ENCODE measurements at places on chromosomes 16 and 17. TPM values are rescaled to one million over a fixed set of nuclear protein-coding genes. Genes with fewer than 3 reads are reported as not detected.

Gene GPR142
- not detected for total RNA-seq

Gene SLC12A3
- total RNA-seq: not detected

Gene SLC5A10
- not detected for total RNA-seq

Gene RMI2
- total RNA-seq: 6.7 TPM

Gene TBC1D3E
- total RNA-seq: not detected

Gene NTN1
- 1.0 TPM for total RNA-seq

Gene KRTAP2-1
- not detected for total RNA-seq

Gene KRTAP9-8
- not detected for total RNA-seq

Gene SULT1A4
- total RNA-seq: 17.7 TPM

Gene GINS2
- total RNA-seq: 3.4 TPM

Gene NKD1
- under 0.01 TPM for total RNA-seq

Gene ZNF205
- total RNA-seq: 14.9 TPM

Gene KRT26
- total RNA-seq: not detected

GRCh38 chr17:35117984-35118383, 1.7 kb downstream of the RAD51D start:
- peak; percentile 10 for DNase-seq

- peak; percentile 36 for DNase-seq
Measured at GRCh38 chr17:74354123-74354522, 7.5 kb downstream of the BTBD17 start.

DNA sequence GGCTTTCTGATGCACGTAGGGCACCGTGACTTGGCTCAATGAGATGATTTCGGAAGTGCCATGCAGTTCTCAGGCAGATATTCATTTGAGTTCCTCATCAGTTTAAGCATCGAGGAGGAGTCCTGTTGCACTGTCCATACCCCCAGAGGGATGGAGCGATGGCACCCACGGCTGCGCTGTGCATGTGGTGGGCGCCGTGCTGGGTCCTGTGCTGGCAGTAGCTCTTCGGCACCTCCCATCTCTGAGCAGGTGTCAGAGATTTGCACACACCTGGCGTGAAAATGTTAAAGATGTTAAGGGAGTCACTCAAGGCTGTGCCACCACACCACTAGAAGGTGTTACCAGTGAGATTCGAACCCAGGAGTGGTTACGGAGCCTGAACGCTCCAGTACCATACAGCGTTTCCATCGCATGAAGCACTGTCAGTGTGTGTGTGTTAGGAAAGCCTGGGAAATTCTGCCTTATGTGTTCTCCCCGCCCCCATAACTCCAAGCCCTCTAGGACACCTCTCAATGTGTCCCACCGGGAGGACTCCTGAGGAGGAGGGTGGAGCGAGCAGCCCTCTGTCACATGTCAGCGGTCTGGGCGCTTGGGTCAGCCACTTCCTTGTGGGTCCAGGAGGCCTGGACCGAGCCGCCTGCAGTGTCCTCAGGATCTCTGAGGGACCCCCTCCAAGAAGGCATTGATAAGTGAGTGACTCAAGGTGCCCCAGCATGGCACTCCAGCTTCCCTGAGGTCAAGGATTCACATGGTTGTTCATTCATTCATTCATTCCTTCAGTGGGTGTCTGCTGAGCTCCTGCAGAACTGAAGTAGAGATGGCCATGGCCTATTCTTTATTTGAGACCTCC, 3.8 kb downstream of the MRC2 start:
- no peak for DNase-seq

DNA sequence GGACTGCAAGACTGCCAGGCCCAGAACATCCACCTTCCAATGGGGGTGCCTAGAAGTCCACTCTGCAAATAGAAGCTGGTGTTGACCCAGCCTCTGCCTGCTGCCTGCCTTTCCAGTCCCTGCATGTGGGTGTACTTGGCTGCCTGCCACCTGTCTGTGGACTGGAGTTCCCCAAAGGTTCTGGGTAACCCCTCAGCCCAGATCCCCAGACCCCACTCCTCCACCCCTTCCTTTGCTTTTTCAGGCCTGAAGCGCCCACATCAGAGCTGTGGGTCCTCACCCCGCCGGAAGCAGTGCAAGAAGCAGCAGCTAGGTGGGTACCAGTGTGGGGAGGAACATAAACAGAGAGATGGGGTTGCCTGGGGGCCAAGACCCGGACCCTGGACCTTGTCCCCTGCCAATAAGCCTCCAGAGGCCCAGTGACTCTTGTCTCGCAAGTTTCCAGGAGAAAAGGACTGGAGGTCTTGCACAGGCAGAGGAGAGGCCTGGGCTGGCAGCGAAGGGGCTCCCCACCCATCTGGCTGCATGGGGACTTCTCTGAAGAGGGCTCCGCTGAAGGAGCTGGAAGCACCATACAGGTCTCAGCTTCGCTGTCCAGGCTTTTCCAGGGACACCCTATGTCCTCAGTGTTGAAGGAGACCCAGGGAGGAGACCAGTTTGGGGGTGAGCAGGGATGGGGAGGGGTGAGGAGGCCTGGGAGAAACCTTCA, 34.3 kb downstream of the NLRC5 start:
- DNase-seq: no peak

GRCh38 chr17:83091257-83092141, 12.1 kb downstream of the METRNL start:
- no peak for DNase-seq

GRCh38 chr17:37605813-37606505, 3.3 kb downstream of the SYNRG start:
- DNase-seq: peak; percentile 45

- DNase-seq: no peak
Measured at GRCh38 chr16:83200005-83200779, 573.4 kb downstream of the CDH13 start.

DNA sequence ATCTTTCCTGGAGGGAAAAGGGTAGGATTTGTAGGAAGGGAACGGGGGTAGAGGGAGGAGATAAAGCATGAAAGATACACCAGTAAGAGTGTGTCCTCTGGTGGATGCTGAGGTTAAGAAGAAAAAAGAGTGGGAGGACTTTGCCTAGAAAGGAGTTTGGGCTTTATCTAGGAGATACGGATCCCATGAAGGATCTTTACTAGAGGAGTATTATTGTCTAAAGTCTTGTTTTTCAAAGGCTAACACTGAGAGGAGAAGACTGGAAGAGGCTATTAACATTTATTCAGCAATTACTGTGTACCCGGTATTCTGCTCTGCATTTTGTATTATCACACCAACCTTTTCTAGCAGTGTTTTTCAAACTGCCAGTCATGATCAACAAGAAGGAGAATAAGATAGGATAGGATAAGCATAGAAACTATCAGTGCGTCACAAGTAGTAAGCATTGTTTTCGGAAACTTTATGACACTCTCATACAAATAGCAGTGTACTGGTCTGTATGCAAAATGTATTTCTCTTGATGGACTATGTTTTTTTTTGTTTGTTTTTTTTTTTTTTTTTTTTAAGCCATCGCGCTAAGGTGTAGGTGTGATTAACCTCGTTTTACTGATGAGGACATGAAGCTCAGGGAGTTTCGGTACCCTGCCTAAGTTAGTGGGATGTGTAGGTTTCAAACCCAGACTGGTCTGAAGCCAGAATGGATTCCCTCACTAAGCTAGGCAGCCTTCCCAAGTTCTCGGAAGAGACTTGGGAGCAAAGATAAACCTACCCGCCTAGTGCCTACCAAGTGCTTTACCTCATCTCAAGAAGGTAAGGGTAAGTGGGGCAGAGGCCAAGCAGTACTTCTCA, 1.3 kb upstream of the SP2 start:
- DNase-seq: no peak

GRCh38 chr16:56709443-56710040, 20.4 kb upstream of the NUP93 start:
- DNase-seq: no peak

GRCh38 chr16:24053099-24053946, 202.8 kb upstream of the CACNG3 start:
- DNase-seq: no peak

GRCh38 chr17:77365584-77366186, 224.9 kb downstream of the SEC14L1 start:
- peak; percentile 69 for DNase-seq

GRCh38 chr17:47693731-47694580, at the start of gene TBKBP1:
Gene TBKBP1 (plus strand): TSS chr17:47694161. CDS start chr17:47696113, 1,952 bp downstream.
- peak; percentile 12 for DNase-seq

- DNase-seq: no peak
Measured at GRCh38 chr17:48239603-48239995, 132.0 kb downstream of the SNX11 start.

DNA sequence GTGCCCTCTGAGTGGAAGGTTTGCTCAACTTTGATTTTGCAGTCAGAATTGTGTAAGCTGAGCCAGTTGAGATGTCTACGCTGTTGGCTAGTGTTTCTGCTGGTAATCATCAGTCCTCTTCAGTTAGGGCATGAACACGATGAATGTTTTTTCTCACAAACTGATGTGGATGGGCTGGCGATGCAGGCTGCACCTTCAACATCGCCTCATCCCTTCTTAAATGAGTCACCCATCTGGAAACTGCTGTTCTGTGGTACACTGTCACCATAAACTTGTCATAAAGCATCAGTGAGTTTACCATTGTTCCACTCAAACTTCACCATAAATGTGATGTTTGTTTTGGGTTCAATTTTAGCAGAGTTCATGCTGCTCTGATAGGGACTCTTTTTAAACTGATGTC, 8.4 kb downstream of the C16orf95 start:
- no peak for DNase-seq

DNA sequence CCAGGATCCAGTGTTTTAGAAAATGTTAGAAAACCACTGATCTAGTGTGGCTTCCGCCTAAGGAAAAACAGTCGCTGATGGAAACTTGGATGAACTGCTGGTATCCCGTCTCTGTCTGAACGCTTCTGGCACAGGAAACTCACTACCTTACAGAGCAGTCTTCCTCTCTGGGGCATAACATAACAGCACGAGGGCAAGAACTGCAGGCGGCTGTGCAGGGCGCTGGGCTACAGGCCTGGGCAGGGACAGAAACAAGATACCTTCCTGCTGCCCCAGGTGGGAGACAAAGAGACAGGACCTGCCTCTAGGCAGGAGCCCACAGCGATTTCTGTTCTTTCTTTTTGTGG, 10.5 kb downstream of the MXRA7 start:
- DNase-seq: peak; percentile 63

GRCh38 chr17:73297934-73298861, 13.6 kb downstream of the CDC42EP4 start:
- no peak for DNase-seq

DNA sequence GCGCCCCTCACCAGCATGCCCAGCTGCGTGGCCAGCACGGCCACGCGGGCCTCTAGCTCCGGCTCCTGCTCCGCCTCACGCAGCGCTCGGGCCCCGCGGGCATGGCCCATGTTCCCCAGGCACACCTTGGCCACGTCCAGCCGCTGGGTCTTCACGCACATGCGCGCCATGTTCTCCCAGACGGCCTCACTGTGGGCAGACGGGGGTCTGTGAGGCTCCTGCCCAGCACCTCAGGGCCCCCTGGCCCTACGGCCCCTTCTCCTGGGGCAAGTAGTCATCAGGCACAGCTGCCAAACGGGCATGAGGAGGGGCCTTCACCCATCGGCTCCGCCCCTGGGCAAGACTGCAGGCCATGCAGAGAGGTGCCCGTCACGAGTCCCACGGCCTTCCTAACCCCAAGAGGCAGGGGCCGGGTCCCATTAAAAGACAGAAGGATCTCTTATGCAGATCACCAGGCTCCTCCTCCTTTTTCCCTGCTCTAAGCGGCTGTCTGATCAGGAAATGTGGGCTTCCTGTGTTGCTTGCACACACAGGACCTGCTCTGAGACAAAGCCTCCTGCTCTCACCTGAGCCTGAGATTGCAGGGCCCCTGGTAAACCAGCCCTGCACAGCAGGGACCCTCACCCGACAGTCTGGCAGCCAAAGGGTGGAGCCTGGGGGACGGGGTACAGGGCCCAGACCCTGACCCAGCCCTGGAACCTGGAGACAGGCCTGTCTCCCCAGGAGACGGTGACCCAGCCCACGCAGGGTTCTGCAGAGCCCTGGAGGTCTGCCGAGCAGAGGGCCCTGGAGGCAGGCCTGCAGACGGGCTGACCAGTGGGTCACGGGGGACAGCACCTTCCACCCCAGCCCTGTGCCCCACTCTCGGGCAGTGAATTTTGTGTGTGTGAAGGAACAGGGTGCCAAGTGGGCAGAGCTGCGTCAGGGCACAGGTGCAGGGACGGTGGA, 6.6 kb upstream of the TMEM204 start:
- no peak for DNase-seq

DNA sequence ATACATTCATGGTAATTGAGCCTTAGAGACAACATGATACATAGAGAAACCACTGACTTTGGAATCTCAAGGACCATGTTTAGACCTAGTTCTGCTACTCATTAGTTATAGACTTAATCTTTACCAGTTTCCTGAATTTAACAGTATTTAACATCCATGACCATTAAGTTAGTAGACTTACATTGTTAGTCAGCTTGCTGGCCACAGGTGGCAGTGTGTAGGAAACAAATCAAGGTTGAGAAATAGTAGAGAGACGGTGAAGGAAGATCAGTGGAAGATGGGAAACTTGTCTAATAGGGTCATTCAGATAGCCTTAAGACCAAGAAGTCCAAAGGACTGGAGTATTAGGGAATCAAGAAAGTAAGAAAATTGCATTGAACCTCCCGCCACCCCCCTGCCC, 31.0 kb downstream of the OMG start:
- DNase-seq: no peak

DNA sequence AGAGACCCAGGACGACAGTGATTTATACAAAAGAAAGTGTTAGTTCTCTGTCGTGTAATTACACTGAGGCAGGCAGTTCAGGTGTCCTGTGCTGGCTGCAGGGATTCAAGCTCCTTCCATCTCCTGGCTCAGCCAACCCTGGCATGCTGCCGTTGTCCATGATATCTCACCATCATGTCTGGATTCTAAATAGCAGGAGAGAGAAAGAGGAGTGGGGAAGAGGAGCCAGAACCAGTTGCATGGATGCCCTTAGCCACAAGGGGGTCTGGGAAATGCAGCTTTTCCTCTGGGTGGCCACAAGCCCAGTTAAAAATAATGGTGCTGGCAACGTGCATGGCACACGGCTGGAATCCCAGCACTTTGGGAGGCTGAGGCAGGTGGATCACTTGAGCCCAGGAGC, 9.7 kb downstream of the C16orf54 start:
- DNase-seq: no peak

- peak; percentile 64 for DNase-seq
Measured at GRCh38 chr17:7001318-7001961, 5.6 kb downstream of the ALOX12 start.

DNA sequence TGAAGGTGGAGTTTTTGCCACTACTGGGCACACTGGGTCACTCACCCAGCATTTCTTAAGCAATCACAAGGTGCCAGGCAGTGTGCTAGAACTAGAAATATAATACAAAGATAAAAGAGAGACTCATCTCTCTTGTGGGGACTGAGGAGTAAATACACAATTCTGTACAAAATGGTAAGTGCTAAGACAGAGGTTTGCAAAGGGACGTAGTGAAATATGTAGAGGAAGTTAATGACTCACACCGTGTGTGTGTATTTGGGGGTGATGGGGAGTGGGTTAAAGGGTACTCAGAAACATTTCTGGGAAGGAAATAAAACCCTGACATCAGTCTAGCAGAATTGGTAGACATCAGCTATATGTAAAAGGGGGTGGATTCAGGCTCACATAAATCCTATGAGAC, 389.3 kb downstream of the CA10 start:
- no peak for DNase-seq

- DNase-seq: no peak
Measured at GRCh38 chr17:55673743-55674506, 48.7 kb downstream of the TMEM100 start.

- no peak for DNase-seq
Measured at GRCh38 chr17:78041386-78042179, 83.1 kb downstream of the TNRC6C start.

- no peak for DNase-seq
Measured at GRCh38 chr17:4510618-4510941, 11.9 kb downstream of the SPNS2 start.
